ENCODE measurements at places on chromosomes 2 and 18.

- no peak for DNase-seq
These were observed 116.8 kb downstream of the NDUFA10 start for GRCh38 chr2:239908308-239908707.

DNA sequence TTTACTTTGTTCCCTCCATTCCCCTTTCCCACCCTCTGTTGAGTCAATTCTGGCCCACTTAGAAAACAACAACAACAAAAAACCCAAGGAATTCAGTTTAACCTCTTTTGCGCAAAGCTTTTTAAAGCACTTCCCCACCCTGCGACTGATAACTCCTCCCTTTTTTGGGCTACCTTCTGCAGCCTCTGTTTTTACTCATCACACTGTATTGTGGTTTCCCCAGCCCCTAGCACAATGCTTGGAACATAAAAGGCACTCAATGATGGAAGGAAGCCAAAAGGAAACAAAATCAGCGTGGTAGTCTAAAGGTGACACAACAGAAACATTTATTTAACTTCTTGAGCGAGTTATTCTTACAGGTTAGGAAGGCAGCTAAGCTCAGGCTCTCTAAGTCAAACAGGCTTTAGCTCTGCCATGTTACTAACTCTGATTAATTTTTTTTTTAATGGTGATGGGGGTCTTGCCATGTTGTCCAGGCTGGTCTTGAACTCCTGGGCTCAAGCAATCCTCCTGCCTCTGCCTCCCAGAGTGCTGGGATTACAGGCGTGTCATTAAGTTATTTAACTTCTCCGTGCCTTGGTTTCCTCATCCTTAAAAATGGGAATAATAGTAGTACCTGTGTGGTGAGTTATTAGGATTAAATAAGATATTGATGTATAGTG is 1.3 kb downstream of the CEP68 start:
- no peak for DNase-seq

- DNase-seq = no peak
These were observed 565.7 kb downstream of the SLC4A3 start for GRCh38 chr2:220192994-220193753.

DNA sequence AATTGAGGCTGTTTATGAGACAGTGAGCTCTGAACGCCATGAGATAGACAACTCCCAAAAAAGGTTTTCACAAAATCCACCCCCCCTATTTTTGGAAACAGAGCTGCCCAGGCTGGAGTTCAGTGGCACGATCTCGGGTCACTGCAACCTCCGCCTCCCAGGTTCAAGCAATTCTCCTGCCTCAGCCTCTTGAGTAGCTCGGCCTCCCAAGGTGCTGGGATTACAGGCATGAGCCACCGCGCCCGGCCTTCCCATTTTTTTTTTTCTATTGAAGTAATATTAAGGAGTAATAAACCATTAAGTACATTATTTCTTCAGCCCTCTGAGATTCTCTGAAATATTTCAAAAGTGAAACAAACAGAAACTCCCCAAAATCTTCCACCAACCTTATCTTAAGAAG is 252.8 kb upstream of the NETO1 start:
- no peak for DNase-seq

- DNase-seq = no peak
These were observed 558.5 kb downstream of the CPS1 start for GRCh38 chr2:211114826-211115455.

- DNase-seq = no peak
These were observed 552.3 kb downstream of the KCNJ3 start for GRCh38 chr2:155250800-155251199.

GRCh38 chr18:48030616-48031480 is 100.4 kb upstream of the SMAD2 start:
- peak; percentile 39 for DNase-seq
